ENCODE measurements at places on chromosomes 11 and 22.

- DNase-seq = no peak
Measured at GRCh38 chr11:95680169-95680929, 109.2 kb downstream of the FAM76B start.

- no peak for DNase-seq
Measured at GRCh38 chr11:118184784-118185579, 8.5 kb upstream of the SCN2B start.

GRCh38 chr22:44801476-44801875 is 49.1 kb downstream of the ARHGAP8 start:
- no peak for DNase-seq

- no peak for DNase-seq
Measured at GRCh38 chr11:61164606-61165424, 3.6 kb upstream of the VPS37C start.

DNA sequence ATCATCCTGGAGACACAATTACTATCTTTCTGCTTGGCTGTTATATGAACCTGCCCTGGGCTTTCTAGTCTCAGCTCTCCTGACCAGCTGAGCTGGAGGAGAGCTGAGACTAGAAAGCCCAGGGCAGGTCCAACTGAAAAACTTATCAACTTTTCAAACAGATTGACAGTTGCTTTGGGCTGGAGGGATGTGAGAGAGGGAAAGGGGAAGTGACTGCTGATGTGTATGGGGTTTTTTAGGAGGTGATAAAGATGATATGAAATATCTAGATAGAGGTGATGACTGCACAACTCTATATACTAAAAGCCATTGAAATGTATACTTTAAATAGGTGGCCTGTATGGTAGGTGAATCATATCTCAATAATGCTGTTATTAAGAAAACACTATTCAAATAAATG is 60.2 kb upstream of the CHRM4 start:
- no peak for DNase-seq

- no peak for DNase-seq
Measured at GRCh38 chr11:78780889-78781288, 206.2 kb upstream of the NARS2 start.

DNA sequence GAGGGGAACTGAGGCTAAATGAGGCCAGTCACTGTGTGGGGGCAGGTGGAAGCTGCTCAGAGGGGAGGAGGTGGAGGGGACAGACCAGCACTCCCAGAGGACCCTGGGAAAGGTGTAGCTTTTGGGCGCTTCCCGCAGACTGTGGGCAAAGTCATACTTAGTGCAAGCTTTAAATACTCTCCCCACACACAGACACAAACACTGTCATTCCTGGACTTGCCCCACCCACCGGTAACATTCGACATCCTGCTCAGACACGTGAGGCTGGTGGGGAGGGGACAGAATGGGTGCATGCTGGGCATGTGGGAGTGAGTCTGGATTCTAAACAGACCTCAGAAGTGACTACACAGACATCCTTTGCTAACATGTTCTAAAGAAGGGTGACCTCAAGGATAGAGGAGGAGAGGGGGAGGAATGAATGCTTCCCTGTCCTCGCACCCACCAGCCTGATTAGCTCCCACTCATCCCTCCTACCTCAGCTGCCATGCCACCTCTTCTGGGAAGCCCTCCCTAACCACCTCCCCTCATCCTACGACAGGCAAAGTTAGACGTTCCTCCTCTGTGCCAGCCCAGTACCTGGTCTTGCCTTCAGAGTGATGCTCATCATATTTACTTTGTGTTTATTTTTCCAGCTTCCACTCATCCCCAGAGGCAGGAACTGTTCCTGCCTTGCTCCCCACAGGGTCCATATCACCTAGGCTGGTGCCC is 22.2 kb downstream of the TSKU start:
- no peak for DNase-seq

GRCh38 chr11:76773921-76774361 is 9.2 kb upstream of the TSKU start:
- DNase-seq = no peak

DNA sequence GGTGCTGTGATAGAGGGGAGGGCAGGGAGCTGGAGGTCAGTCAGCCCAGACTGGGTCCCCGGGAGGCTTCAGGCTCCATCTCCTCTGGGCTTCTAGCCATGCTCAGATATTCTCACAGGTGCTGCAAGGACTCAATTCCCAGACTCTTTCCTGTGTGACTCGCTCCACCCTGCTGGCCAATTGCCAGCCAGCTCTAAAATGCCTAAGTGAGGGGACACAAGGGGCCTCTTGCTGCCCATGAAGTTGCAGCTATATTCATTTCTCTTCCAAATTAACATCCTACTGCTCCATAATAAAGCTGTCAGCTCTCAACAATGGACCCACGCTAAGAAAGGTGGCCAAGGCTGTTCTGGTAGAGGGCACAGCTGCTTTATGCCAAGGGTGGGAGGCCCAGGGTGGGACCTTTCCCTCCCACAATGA is 101.5 kb downstream of the PLEKHA7 start:
- DNase-seq = no peak

Measured in activated T-cell treated with anti-CD3 and anti-CD28 coated beads for 1 hour (primary cell).